ENCODE measurements at places on chromosomes 2 and 18.

DNA sequence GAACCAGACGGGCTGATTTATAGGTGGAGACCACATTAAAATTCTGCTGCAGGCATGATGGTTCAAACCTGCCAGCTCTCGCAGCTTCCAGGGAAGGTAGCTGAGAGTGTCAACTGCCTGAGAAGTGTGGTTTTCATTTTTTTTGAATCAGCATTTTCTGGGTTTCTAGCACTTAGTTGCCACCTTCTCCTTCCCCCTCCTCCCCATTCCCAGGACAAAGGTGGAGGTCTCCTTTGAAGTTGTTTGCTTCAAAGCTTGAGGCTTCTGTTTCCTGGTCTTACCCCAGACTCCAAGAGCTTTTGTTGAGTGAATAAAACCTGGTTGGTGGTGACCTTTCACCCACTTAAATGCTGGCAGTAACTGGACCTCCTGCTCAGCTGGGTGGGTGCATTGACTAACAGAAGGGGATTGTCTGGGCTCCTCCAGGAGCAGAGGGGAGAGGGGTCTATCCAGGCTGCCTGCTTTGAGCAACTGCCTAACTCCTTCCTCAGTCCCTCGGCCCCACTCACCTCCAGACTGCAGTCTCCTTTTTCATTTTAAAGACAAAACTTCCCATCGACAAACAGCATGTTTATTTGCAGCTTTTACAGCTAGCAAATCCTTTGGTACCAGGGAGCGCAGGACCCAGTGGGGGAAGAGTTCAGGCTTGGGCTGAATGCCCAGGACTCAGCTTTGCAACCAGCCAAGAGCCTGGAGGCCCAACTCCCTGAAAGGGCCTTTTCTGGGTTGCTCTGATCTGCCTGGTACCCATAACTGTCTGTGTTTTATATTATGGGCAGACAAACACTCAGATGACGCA, 3.5 kb downstream of the RHOB start:
- peak; percentile 85 for DNase-seq

- no peak for DNase-seq
Observed at GRCh38 chr18:32530947-32531651, 60.4 kb upstream of the GAREM1 start.

GRCh38 chr2:179692043-179692442, 169.4 kb downstream of the ZNF385B start:
- DNase-seq: no peak

GRCh38 chr2:73746015-73746876, 9.1 kb upstream of the TPRKB start:
- no peak for DNase-seq

DNA sequence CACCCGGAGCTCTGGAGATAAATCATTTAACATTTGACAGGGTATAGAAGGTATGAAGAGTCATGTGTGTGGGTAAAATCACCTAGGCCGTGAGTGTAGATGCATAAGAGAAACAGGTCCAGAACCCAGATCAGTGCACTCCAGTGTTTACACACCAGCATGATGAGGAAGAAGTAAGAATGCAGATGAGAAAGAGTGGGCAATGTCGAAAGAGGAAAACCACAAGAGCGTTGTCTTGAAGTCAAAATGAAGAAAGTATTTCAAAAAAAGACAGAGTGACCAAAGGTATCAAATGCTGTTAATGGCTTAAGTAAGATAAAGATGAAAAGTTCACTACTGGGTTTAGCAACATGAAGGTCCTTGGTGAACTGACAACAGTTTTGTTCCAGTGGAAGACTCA, 32.0 kb upstream of the PLB1 start:
- DNase-seq: no peak

DNA sequence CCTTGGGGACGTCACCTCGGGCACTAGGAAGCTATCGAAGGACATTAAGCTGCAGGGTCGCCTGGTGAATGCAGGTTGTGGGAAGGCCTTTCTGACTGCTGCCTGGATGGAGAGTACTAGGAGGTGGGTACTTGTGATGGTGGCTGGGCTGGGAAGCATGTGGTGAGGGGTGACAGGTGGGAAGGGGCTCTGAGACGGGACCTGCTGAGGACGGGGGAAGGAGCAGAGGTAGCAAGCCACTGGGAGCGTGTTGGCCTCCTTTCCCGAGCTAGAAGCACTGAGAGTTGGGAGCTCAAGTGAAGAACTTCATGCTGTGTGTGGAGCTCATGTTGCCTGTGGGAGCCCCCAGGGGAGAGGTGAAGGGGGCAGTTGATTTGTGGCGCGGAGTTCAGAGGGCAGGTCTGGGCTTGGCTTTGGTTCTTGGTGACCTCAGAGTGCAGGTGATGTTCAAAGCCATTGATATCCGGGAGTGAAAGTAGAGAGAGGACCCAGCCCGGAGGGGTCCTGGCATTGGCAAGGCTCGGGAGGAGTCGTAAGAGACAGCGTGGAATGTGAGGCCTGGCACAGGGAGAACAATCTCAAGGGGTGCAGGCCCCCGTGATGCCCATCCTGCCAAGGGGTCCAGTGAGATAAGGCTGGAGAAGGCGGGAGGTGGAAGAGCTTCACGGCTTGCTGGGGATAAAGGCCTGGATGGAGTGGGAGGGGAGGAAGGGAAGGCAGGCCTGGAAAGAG, 13.2 kb downstream of the MROH2A start:
- no peak for DNase-seq

- DNase-seq: no peak
Observed at GRCh38 chr2:75396314-75396713, 164.4 kb downstream of the EVA1A start.

GRCh38 chr2:215606219-215606618, 170.4 kb upstream of the FN1 start:
- no peak for DNase-seq

- DNase-seq: no peak
Observed at GRCh38 chr18:6363216-6363615, 51.5 kb downstream of the L3MBTL4 start.

GRCh38 chr2:119753041-119753929, 6.4 kb upstream of the PTPN4 start:
- DNase-seq: peak; percentile 24

- DNase-seq: no peak
Observed at GRCh38 chr2:226738821-226739544, 60.6 kb downstream of the IRS1 start.

DNA sequence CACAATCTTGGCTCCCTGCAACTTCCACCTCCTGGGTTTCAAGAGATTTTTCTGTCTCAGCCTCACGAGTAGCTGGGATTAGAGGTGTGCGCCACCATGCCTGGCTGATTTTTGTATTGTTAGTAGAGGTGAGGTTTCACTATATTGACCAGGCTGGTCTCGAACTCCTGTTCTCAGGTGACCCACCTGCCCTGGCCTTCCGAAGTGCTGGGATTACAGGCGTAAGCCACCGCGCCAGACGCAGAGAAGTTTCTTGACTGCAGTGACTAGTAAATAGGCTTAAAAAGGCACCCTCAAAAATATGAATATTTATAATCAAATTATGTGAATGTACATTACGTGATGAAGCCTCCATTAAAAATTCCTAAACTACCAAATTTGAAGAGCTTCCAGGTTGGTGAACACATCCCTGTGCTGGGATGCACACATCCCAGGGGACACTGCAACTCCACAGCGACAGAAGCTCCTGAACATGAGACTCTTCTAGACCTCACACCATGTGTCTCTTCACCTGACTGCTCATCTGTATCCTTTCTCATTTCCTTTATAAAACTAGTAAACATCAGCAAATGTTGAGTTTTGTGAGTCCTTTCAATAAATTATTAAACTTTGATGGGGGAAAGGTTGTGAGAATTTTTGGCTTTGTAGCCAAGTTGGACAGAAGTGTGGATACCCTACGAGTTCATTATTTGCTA, 203.3 kb upstream of the SPOPL start:
- DNase-seq: no peak

DNA sequence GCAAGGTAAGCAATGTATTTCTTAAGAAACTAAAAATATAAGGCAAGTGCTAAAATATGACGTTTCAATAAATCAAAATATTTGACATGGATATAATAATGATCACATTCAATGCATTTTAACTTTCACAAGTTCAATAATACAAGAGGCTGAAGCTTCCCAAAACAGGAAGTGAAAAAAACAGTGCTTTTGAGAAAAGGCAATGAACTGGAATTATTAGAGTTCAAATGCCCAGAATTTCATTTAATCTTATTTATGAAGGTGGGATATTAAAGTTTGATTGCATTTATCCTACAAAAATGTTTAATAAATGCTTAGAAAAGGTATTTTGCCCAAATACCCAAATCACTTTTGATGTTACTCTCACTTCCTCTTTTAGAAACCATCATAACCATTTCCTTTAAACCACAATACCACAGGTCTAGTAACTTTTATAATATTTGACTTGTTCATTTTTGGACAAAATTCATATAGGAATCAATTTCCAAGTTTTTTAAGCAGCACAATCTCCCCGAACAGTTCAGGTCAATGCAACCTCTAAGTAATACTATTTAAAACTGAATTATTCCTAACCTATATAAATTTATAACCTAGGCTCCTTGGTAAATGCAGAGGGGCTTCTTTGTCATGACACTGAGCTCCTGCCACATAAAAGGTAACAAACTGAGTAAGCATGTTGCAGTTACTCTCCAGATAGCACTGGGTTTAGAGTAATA, 2.1 kb downstream of the NCKAP1 start:
- no peak for DNase-seq

GRCh38 chr18:54284535-54284934, 15.2 kb downstream of the POLI start:
- DNase-seq: no peak

DNA sequence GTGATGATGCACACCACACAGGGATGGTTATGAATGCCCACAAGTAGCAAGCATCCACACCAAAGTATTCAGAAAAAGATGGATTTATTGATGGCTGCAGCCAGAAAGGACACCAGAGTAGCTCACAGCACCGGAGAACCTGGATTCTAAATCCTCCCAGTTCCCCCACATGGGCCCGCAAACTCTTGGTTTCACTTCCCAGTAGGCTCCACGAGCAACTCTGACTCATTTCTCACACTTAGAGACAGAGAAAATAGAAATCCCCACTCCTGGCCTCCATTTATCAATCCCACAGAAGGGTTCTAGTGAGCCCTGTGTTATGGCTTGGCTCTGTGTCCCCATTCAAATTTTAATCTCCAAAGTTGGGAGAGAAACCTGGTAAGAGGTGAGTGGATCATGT, 426.7 kb upstream of the MYT1L start:
- DNase-seq: no peak
